Gastrocnemius medialis (tissue), 4 donors: ENCODE measurements at places on chromosomes 3 and 15. TPM values are rescaled to one million over a fixed set of nuclear protein-coding genes. Genes with fewer than 3 reads are reported as not detected.

DNA sequence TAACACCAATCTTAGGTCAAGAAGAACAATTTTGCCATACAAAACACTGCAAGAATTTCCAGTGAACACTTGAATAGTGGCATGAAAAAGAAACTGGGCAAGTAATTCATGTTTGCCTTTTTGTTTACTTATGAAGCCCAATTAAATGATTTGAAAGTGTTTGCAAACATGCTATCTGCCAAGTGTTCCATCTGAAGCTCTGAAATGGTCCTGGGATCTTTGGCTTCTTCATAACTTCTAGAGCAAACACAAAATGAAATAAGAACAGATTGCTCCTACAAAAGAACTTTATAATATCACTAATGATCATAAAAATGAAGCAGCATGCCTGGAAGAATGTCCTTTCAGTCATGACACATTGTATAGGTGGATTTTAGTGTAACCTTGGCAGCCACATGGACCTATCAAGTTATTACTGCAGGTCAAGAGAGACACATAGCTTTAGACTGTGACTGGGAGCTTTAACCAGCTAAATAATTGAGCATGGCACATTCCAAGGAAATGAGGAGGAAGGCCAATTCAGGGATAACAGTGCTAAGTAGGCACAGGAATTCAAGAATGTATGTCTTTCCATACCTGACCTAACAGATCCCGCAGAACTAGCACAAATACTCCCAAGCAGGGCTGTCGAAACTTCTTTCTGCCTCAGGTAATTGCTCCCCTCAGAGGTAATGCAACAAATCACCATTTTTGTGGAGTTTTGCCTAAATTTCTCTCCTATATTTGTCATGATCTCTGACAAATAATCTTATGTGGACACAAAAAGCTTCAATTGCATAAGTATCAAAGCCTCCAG is 144.6 kb downstream of the DUT start:
- H3K27ac ChIP-seq: no peak overlapping the region
- no peaks in the 10 kb centered on the region for H3K27me3 ChIP-seq
- H3K4me1 ChIP-seq: peaks cover 3% of the 10 kb centered on the region
- no peak overlapping the region for H3K4me3 ChIP-seq
- no peak for DNase-seq

GRCh38 chr15:66323312-66323928 is 30.1 kb downstream of the DIS3L start:
- H3K27ac ChIP-seq: no peak overlapping the region
- no peak for DNase-seq
- H3K27me3 ChIP-seq: no peaks in the 10 kb centered on the region
- no peak overlapping the region for H3K4me3 ChIP-seq
- H3K4me1 ChIP-seq: no peaks in the 10 kb centered on the region

GRCh38 chr15:43912208-43912607 is 85.4 kb downstream of the WDR76 start:
- DNase-seq: no peak
- H3K36me3 ChIP-seq: no peaks in the 10 kb centered on the region
- no peaks in the 10 kb centered on the region for H3K4me1 ChIP-seq
- H3K27ac ChIP-seq: no peak overlapping the region
- no peak overlapping the region for H3K4me3 ChIP-seq

DNA sequence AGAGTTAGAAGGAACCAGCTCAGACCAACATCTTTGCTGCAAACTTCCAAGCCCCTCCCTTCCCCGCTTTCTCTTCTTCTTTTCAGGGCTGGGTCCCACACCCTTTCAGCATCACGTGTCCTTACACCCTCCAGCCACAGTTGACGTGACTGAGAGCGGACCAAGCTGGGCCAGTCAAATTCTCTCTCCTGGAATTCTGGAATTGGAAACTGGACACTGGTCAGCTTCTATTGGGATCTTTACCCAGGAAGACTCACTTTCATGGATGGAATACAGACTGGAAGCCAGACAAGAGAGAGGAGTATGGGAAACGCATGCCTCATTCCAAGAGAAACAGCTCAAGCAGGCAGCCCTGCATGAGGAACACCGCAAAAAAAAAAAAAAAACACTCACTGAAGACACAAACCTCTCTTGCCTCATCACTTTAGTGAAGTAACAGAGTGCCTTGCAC is 12.4 kb upstream of the TPM1 start:
- no peaks in the 10 kb centered on the region for H3K27me3 ChIP-seq
- no peaks in the 10 kb centered on the region for H3K36me3 ChIP-seq
- H3K27ac ChIP-seq: no peak overlapping the region
- peaks cover 11% of the 10 kb centered on the region for H3K4me1 ChIP-seq

- no peaks in the 10 kb centered on the region for H3K4me1 ChIP-seq
- H3K27me3 ChIP-seq: no peaks in the 10 kb centered on the region
- no peaks in the 10 kb centered on the region for H3K36me3 ChIP-seq
- no peak overlapping the region for H3K27ac ChIP-seq
These were observed 120.8 kb upstream of the MEIS2 start for GRCh38 chr15:37220949-37221670.

GRCh38 chr3:139113993-139114375 is 69.3 kb upstream of the PRR23C start:
- H3K27me3 ChIP-seq: no peaks in the 10 kb centered on the region
- H3K4me3 ChIP-seq: no peak overlapping the region
- no peaks in the 10 kb centered on the region for H3K4me1 ChIP-seq
- no peak overlapping the region for H3K27ac ChIP-seq

DNA sequence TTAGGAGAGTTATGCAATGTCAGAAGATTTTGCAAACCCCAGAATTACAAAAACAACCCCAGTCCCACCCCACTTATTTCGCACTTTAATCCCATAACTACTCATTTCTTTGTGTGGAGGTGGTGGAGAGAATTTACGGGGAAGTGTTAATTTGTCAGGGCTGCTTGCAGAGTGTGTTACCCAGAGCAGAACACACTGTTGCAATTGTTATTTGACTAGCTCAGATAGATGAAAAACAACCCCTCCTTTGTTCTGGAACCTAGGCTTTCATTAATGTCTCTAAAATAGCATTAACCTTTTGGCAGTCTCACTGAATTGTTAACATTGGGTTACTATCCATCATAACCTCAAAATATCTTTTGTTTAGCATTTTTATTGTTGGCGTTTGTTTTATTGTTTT is 55.8 kb upstream of the MINAR1 start:
- H3K36me3 ChIP-seq: no peaks in the 10 kb centered on the region
- no peaks in the 10 kb centered on the region for H3K27me3 ChIP-seq
- no peak overlapping the region for H3K27ac ChIP-seq

DNA sequence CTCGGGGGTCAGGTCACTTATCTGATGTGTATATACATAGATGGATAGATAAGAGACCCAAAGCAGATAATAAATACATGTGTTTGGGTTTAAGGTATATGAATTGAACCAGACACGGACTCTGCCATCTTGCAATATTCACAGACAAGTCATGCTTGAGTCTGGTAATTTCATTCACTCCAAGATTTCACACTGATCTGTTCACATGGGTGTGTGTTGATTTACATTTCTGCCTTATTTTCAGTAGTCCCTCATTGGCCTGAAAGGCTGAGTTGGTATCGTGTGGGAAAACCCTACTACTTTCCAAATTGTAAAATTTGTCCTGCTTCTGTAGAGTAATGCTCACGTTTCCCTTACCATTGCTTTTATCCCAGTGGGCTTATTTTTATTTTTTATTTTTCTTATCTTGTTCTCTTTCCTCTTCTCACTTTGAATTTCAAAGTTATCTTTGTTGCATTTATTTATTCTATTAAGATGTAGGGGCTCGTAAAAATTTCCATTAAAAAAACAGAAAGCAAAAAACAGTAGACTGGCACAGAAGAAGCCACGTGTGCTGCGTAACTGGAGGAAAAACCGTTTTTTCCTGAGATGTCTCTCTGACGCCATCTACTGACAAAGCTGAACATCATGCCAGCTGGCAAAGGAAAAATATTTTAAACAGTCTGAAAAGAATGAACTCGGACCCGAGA is 10.8 kb upstream of the MFSD1 start:
- DNase-seq: no peak
- H3K36me3 ChIP-seq: no peaks in the 10 kb centered on the region
- peak overlapping the region; percentile 10 for H3K4me3 ChIP-seq
- H3K27ac ChIP-seq: no peak overlapping the region

DNA sequence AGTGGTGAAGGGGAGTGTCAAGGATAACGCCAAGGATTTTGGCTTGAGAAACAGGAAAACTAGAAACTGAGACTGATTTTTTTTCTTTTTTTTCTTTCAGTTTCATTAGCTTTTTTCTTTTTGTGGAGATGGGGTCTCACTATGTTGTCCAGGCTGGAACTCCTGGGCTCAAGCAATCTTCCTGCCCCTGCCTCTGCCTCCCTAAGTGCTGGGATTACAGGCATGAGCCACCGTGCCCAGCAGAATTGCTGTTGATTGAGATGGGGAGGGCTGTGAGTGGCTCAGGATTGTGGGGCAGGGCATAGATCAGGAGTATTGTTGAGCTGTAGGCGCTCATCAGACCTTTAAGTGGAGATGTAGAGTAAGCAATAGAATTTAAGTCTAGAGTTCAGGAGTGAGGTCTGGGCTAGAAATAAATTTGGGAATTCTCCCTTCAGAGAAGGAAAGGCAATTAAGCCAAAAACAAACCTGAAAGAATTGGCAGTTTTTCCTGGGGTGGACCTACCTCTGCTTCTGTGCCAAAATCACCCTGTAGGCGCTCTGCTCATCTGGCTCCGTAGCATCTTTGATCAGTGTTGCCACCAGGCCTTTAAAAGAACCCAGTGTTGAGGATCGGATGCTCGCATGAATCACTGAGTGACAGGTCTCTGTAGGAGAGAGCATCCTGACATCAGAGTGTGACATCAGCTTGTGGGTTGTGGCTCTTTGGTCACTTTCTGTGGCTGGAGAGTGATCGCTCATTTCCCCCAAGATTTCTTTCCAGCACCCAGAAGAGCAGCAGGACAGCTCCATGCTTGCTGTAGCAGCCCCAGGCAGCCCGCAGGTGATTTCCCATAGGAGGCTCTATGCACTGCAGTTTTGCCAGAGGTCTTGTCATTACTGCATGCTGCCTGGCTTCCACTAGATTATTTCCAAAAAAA is 15.8 kb downstream of the ABHD17C start:
- H3K4me3 ChIP-seq: no peak overlapping the region
- DNase-seq: no peak
- no peaks in the 10 kb centered on the region for H3K27me3 ChIP-seq
- H3K36me3 ChIP-seq: no peaks in the 10 kb centered on the region
- no peaks in the 10 kb centered on the region for H3K4me1 ChIP-seq

DNA sequence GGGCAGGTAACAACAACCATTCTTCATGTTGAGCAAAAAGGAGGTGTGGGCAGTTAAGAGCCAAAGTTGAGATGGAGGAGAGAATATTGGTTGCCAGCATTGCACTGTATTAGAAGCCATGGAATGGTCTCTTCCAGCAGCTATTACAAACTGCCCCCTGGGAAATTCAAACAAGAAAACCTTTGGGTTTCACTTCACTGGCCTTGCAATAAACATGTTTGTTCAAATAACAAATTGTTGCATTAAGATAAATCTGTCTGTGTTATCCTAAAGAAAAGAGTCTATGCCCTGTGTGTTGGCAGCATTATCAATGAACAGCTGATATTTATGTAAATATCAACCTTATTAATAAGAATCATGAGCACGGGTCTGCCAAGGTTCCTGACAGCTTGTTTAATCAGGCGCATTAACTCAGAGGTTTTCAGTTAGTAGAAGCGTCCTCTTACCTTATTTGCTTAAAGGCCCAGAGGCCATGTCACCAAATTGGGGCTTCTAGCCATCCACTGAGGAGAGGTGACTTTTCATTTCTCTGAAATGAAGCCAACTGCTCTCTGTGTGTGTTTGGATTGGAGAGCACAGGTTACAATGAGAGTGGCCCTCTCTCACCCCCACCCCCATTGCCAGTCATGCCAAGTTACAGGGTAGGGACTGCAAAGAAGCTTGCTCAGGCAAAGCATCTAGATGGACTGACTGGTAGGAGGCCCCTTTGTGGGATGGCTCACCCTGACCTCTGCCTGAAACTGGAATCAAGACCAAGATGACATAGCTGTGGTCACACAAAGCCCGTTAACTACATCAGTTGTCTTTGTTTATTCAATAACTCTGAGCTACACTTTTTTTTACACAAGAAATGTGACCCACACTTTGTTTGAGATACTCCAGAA is 10.5 kb downstream of the FILIP1L start:
- H3K4me3 ChIP-seq: no peak overlapping the region
- DNase-seq: no peak
- H3K27ac ChIP-seq: peak overlapping the region; percentile 84

- H3K4me1 ChIP-seq: no peaks in the 10 kb centered on the region
- no peak for DNase-seq
- H3K36me3 ChIP-seq: no peaks in the 10 kb centered on the region
- no peak overlapping the region for H3K27ac ChIP-seq
These were observed 86.5 kb upstream of the MYZAP start for GRCh38 chr15:57505056-57505715.

GRCh38 chr3:185402561-185402960 is 39.6 kb downstream of the MAP3K13 start:
- peaks cover 11% of the 10 kb centered on the region for H3K4me1 ChIP-seq
- no peak overlapping the region for H3K4me3 ChIP-seq
- no peaks in the 10 kb centered on the region for H3K36me3 ChIP-seq
- H3K27me3 ChIP-seq: no peaks in the 10 kb centered on the region
- DNase-seq: no peak

- no peaks in the 10 kb centered on the region for H3K36me3 ChIP-seq
- H3K27ac ChIP-seq: no peak overlapping the region
- H3K27me3 ChIP-seq: no peaks in the 10 kb centered on the region
- H3K4me3 ChIP-seq: no peak overlapping the region
- peaks cover 7% of the 10 kb centered on the region for H3K4me1 ChIP-seq
These were observed 25.4 kb downstream of the HES1 start for GRCh38 chr3:194161131-194162045.

DNA sequence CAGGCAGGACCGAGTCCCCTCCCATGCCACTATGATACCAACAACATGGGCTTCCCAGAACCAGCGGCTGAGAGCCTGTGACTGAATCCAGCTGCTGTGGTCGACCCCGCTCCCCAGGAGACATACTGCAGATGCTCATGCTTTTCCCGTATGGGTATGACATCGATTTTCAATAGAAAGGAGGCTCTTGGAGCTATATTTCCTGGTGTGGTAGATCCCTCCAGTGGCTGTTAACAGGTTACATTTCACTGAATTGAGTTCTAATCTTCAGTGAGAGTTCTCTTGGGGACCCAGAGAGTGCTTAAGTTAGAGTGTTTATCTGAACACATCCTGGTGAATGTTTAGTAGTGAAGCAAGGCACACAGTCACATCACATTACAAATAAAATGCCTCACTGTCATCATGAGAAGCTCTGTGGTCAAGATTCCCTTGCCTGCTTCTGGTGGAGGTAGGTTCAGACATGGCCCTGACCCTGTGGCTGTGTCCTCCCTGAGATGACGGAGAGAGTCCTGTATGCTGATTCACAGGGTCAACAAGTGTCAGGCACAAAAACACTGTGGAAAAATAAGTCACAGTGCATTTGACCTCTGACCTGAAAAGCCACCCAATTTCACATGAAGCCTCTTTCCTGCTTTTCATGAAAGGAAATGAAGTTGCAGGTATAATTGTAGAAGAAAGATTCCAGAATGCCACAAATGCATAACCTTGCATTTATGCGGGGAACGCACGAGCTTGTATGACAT is 110.9 kb downstream of the GABRG3 start:
- H3K27ac ChIP-seq: no peak overlapping the region
- H3K4me1 ChIP-seq: no peaks in the 10 kb centered on the region
- no peak overlapping the region for H3K4me3 ChIP-seq
- H3K36me3 ChIP-seq: no peaks in the 10 kb centered on the region
- no peaks in the 10 kb centered on the region for H3K27me3 ChIP-seq
- DNase-seq: no peak

Gene KBTBD8
- 1.4 TPM for total RNA-seq

Gene SLC22A14
- total RNA-seq: not detected

Gene AGBL1
- total RNA-seq: 3.8 TPM

Gene PAQR9
- 0.27 TPM for total RNA-seq

Gene SLC22A13
- 0.51 TPM for total RNA-seq

Gene LSMEM2
- not detected for total RNA-seq

Gene MINAR1
- 0.05 TPM for total RNA-seq
